ENCODE measurements at places on chromosomes 1 and 21.

DNA sequence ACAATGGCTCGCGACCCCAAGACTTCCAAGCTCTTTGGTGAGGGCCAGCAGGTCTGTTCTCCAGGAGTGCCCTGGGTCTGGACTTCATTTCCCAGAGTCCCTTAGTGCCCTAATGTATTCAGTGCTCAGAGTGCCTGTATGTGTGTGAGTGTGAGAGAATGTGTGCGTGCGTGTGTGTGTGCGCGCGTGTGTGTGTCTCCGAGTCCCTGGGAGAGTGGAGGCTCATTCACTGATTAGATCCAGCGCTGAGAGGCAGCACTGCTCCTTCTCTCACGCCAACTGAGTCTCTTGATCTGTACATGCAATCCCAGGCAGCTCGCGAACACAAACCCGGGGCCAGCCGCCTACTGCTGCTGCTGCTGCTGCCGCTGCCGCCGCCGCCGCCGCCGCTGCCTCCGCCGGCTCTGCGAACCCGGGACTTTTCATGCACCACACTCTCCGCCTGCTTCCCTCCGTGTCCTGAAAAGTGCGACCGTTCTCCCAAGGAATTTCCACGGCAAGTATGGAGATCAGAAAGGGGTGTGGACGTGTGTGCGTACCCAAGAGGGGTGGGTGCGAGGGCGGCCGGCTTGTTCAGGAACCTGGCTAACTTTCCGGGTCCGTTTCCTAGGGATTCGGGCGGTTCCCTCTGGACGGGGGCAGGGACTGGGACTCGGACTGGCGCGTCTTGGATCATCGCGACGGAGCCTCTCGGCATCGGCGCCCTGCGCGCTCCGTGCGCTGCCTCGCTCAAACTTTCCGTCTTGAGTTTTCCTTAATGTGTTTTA lies at the start of gene RNF220:
Gene RNF220 (plus strand): TSS at position 225 of the 767 bp plus-strand sequence.
- DNase-seq = no peak

GRCh38 chr21:40882192-40882915 lies 35.4 kb upstream of the DSCAM start:
- no peak for DNase-seq

- peak; percentile 48 for DNase-seq
Observed at GRCh38 chr1:27296773-27297291, 25.1 kb upstream of the TMEM222 start.

DNA sequence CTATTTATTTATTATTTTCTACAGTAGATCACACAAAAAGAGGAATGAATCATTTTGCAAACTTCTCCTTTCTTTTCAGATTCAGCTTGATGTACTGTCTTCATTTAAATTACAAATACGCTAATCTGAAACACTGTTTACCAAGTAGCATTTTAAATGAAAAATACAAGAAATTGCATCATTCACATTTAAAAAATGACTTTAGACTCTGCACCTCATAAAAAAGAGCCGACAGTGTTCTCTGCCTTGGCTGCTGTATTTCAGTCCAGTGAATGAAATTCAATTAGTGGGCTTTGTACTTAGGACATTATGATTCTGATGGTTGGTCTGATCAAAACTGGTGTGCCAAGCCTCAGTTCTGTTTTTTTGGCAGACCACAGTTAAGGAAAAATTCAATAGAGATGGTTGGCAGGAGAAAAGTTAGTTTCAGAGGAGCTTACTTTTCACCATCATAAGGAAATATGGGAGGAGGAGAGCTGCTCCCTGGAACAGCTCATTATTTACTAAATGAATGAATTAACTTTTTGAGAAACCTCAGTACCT lies 222.4 kb upstream of the ESRRG start:
- no peak for DNase-seq

DNA sequence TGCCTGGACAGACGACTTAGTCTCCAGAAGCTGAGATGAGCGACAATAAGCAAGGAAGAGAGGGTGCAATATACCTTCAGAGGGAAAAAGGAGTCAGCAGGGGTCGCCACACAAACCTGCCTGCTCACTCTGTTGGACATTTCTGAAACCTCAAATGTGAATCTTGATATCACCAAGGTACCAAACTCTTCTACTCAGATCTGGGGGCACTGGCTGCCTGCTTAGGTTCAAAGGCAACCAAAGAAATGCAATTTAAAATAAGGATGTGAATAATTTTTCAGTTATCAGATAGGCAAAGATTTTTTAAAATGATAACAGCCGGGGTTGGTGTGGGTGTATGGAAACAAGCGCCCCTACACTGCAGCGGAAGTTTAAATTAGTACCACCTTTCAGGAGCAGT lies 164.2 kb downstream of the HIVEP3 start:
- DNase-seq = no peak

DNA sequence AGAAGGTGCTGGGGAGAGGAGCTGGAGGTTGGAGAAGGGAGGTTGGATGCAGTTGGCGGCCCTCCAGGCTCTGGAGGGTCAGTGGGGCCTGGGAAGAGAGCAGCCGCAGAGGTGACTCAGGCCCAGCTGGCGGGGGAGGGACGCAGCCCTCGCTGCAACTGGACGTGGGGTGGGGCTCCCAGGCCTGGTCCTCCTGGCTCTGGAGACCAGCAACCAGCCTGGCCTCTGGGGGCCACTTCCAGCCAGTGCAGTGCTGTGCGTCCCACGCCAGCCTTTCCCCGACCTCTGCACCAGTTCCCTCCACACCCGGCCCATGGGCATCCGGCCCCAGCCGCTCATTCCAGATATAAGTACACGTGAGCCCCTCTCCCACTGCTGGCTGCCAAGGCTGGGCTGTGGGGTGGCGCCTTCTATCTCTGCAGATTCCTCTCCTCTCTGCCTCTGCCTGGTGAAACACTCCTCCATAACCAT lies 38.0 kb upstream of the COL18A1 start:
- DNase-seq = no peak

- no peak for DNase-seq
Observed at GRCh38 chr1:72932025-72932424, 649.7 kb upstream of the NEGR1 start.

DNA sequence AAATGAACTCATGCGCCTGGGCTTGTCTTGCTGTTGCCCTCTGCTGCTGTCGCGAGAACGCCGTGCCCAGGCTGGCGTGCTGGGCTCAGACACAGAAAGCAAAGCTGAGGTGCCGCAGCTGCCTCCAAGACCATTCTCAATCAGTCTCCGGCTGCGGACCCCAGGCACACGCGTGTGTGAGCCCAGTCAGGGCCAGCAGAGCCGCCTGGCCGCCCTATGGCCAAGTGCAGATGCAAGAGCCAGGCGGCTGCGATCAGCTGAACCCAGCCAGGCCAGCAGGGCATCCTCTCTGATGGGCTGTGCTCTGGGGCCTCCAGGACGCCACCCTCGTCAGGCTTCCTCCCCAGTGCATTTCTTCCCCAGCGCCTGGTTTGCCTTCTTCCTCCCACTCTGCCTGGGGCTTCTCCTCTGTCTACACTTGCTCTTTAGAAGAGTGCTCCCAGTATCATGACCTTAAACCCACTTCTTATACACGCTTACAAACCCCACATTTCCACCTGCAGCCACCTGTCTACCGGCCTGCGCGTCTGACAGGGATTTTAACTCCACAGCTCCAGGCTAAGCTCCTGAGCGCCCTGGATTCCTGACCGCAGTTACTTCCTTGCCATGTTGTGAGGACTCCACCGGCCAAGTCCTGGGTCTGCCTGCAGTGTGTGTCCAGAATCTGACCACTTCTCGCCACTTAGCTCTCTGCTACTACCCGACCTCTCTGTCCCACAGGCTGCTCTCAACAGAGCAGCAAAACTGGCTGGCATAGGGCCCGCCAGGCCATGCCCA lies 21.7 kb upstream of the LRRC47 start:
- DNase-seq = no peak

- no peak for DNase-seq
Observed at GRCh38 chr21:29287383-29287782, 11.3 kb upstream of the BACH1 start.

GRCh38 chr1:194289569-194290266 lies 1103.3 kb upstream of the B3GALT2 start:
- peak; percentile 10 for DNase-seq

DNA sequence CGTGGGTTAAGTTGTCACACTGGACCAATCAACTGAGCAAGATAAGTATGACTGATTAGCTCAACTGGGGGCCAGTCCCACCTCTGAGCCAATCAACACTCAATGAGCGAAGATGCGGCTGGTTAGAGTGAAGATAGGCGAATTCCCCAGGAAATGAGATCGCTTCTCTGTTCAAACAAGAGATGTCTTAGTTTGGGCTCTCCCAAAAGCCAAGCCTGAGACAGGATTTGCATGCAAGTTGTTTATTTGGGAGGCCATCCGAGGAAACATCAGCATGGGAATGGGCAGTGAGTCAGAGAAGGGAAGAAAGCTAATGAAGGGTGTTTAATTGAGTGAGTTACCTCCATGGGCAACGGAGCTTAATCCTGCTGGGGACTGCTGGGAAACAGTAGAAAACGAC lies 4.9 kb upstream of the GJB5 start:
- DNase-seq = no peak

DNA sequence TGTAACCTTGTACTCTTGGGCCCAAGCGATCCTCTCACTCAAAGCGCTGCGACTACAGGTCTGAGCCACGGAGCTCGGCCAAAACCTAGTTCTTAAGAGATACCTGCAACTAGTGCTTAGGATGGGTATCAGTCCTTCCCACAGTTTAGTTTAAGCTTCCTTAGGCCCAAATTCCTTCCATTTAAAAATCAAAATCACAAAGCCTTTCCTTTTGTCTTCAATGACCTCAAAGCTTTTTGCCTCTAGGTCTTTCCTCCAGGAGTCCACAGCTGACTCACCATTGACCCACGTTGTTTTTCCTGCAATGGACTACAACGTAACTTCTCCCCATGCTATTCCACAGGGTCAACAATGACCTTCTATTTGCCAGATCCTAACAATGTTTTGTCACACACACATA lies 64.0 kb downstream of the APP start:
- no peak for DNase-seq

GRCh38 chr1:247456914-247457639 lies 827 bp downstream of the OR2B11 start:
- DNase-seq = no peak

DNA sequence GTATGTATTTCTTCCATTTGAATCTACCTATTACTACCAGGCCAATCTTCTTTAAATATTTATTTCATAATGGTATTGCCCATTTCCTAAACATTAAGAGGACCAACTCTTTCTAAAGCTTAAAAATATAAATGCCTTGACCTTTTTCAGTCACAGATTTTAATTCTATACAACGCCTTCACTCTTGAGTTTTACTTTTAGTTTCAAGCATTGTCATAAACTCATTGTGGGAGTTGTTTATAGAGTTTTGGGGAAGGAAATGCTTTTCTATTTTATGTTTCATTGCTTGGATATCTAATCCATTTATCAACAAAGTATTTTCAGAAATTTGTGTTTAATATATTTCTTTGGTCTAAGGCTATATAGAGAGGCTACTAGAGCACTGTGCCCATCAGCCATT lies 155.8 kb downstream of the DPYD start:
- no peak for DNase-seq

- peak; percentile 44 for DNase-seq
Observed at GRCh38 chr1:209207701-209208286, 375.7 kb upstream of the CAMK1G start.

DNA sequence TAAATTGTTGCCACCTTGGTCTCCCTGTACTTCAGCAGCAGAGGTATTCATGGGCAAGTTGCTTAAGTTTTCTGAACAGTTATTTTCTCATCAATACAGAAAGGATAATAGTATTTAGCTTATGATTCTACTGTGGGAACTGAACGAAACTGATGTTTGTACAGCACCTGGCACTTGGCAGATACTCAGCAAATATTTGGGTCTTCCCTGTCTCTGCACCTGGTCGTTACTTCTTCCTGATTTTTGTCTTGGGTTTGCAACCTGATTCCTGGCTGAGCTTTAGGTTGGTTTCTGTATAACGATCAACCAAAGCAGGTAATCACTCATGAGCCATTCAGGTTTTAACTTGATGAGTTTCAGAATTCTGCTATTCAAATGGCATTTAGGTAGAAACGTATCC lies 490.6 kb downstream of the KIF26B start:
- no peak for DNase-seq

- DNase-seq = no peak
Observed at GRCh38 chr1:33180226-33180910, 1.5 kb downstream of the TRIM62 start.

- DNase-seq = no peak
Observed at GRCh38 chr1:244802556-244803239, 32.8 kb upstream of the COX20 start.

DNA sequence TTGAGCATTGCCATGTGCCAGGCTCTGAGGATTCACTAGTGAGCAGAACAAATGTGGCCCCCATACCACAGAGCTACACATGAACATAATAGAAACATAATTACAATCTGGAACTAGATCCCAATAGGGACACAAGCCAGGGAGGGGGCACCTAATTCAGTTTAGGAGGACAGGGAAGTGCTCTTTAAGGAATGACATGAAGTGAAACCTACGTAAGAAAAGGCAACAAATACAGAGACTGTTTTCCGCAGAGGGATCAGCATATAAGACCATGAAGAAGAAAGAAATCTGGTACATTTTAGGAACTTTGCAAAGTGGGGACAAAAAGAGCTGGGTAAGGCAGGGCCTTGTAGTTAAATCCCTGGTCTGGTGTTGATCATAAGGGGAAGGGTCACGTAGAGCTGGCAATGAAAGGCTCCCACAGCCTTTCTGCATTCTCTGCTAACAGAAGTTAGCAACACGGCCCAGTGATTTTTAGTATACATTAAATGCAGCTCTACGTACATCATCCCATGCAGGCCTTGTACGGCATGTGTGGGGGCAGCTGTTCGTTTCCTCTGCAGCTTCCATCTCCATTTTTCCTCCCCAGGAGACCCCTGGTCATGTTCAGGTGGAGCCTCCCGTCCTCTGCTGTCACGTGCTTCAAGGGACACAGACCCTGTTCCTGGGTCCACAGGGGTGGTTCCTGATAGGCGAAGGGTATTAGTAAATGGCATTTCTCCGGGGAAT lies 26.8 kb upstream of the SLC30A1 start:
- no peak for DNase-seq

- no peak for DNase-seq
Observed at GRCh38 chr1:53545663-53546408, 86.6 kb downstream of the DMRTB1 start.

DNA sequence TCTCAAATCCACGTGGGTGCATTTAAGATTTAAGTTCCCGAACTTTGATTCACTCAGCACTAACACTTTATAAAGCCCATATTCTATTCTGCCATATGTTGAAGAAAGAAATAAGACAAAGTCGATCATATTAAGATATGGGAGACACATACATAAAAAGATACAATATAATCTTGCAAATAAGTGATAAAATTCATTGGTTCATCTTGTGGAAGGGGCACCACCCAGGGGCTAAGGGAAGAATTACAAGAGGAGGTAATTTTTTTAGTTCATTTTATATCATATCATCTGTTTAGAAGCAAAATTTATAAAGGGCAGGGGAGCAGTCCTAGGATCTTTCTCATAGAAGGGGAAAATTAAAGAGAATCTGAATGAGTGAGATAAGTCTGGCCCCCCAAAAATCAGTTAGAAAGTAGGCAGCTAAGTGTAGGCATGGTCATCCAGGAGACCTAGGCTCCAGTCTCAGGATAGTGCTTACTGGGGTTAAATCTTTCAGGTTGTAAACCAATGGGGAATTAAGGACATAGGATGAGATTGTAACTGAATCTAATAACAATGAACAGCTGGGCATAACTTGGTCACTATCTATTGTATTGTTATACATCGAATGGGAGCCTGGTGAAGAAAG lies 124.2 kb upstream of the L1TD1 start:
- no peak for DNase-seq

All from GM12892 (cell line).